ENCODE measurements at places on chromosomes 2 and 18.

DNA sequence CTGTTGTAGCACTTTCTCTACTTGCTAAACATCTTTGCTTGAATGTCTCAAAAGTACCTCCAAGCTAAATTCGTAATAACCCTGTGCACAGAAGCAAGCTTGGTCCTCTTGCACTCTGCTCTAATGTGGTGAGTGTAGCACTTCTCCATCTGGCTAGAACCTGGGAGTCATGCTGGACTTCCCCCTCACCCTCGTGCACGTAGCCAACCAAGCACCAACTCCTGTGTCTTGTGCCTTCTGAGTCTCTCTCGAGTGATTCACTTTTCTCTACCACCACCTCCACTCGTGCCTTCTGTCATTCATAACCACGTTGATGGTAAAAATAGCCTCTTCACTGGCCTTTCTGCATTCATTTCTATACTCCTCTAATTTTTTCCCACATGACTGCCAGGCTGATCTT, 91.9 kb upstream of the KCNE4 start:
- DNase-seq: no peak

- no peak for DNase-seq
Observed at GRCh38 chr2:32663864-32664263, 36.0 kb downstream of the TTC27 start.

- DNase-seq: no peak
Observed at GRCh38 chr2:70656421-70657010, 102.9 kb upstream of the TGFA start.

DNA sequence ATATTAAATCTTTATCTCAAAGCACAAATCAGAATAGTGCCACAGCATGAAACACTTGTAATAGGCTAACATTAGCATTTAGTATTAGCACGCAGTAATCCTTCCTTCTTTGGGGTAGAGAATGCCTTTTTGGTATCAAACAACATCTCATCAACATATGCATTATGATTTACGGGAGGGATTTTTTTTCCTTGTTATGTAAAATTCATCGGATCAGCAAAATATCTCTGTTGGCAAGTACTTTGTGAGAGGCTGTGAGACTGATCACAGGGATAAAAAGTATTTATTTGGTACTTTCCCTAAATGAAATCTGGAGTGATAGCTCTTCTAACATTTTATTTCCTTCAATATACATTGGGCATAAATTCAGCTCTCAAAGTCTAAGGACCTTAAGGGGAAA, 68.4 kb upstream of the TMEM178A start:
- DNase-seq: no peak

GRCh38 chr18:46688853-46689525, 32.0 kb upstream of the LOXHD1 start:
- no peak for DNase-seq

GRCh38 chr2:221203125-221203524, 369.0 kb downstream of the EPHA4 start:
- no peak for DNase-seq

DNA sequence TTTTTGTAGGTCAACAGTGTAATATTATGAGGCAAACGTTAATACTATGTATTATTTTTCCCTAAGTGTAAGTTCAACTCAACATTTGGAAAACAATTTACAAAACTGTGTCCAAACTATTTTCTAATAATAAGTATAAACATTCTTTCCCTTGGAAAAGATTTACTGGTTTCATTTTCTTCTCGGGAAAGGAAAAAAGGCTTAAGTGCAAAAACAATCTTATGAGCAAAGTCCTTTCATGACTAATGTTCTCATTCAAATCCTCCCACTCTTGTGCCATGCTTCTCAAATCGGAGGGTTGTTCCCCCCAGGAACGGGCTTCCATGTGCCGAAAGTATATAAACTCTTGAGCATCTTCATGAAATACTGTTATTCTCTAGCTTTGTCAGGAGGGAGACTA, 19.8 kb upstream of the L3MBTL4 start:
- DNase-seq: no peak

DNA sequence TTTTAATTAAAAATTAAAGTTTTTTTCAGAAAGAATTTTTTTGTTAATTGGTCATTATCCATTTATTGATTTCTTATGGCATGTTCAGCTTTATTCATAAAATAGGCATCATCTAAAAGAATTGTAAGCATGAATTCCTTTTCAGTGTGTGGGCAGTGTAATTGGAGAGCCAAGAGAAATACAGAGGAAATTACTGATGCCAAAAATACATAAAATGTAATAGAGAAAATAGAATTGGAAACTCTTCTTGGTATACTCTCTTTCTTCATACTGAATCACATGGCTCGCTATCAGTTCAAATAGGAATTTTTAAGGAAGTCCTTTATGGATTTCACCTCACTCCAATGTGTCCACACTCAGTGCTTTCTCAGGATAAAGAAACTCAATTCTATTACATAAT, 663.6 kb upstream of the NRXN1 start:
- DNase-seq: no peak

All from A673 (cell line).